Muscle of back (tissue), 13 donors: ENCODE measurements at places on chromosomes 1 and 21. TPM values are rescaled to one million over a fixed set of nuclear protein-coding genes. Genes with fewer than 3 reads are reported as not detected.

TNFRSF9 gene
- 0.20 TPM for polyA plus RNA-seq

KCNK1 gene
- polyA plus RNA-seq, result 1.8 TPM

EVA1B gene
- 20.0 TPM for polyA plus RNA-seq

AIRE gene
- polyA plus RNA-seq, result 0.05 TPM

FMOD gene
- 212 TPM for polyA plus RNA-seq

SGIP1 gene
- 1.8 TPM for polyA plus RNA-seq

INKA2 gene
- 23.4 TPM for polyA plus RNA-seq

THEM5 gene
- polyA plus RNA-seq, result 4.2 TPM

KIF17 gene
- polyA plus RNA-seq, result 1.6 TPM

NPHS2 gene
- polyA plus RNA-seq, result 0.12 TPM

GRCh38 chr1:101592845-101593244 lies 356.0 kb downstream of the S1PR1 start:
- no peak for DNase-seq

GRCh38 chr1:87242445-87243185 lies 86.1 kb upstream of the LMO4 start:
- DNase-seq, result no peak

DNA sequence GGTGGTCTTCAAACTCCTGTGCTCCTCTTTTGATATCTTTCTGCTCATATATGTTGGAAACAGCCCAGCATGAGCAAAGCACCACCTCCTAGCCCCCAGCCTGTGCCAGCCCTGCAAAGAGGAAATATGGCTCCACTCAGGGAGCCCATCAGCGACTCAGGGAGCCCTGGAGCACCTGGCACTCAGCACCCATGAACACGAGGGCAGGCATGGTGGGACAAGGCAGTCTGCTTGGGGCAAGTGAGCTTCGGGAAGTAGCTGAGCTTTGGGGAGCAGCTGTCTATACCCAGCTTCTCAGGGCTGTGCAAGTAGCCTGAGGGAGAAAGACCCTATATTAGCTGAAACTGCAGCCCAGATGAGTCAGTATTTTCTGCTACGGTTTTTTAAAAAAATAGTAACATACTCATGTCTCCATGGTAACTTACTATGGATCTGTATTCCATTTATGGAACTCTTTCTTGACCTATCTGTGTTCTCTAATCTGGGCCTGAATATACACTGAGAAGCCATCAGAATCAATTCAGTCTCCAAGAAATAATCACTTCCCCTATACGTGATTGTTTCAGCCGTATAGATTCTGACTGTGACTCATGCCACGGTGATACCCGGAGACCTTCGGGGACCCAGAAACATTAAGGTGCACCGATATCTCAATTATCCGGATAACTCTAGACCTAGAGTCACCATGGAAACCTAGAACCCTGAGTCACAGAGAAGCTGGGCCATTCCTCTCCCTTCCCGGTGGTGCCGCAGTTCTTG lies 1.5 kb upstream of the ETS2 start:
- DNase-seq, result peak; percentile 45

- DNase-seq, result no peak
Observed at GRCh38 chr1:237352747-237353146, 310.8 kb downstream of the RYR2 start.

DNA sequence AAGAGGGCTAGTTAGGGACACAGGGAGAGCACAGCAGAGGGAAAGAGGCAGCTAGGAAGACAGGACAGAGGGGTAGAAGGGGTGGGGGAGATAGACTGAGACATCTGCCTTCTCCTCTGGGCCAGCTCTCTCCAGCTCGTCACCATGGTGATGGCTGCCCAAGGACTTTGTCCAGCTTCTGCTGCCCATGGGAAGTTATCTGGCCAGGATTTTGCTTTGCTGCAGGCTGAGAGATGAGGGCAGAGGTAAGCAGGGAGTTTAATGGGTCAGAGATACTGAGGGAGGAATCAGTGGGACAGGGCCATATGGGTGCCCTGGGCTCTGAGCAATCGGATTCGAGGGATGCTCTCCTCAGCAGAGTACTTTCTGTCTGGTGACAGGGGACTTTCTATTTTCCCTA lies 34.5 kb upstream of the GPR37L1 start:
- no peak for DNase-seq

GRCh38 chr21:34801519-34802132 lies 132.8 kb downstream of the CLIC6 start:
- no peak for DNase-seq

DNA sequence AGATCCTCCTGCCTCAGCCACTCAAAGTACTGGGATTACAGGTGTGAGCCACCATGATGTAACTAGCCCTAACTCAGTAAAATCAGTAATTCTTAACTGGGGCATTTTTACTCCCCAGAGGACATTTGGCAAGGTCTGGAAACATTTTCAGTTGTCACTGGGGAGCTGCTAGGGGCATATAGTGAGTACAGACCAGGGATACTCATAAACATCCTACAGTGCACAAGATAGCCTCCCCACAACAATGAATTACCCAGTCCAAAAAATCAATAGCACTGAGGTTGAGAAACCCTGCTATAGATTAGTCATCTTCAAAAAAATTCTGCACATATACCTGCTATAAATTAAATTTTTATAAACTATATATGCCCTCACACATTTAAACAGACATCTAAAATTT lies 13.0 kb downstream of the TM2D1 start:
- DNase-seq, result no peak

- DNase-seq, result no peak
Observed at GRCh38 chr1:209109001-209109785, 474.3 kb upstream of the CAMK1G start.

DNA sequence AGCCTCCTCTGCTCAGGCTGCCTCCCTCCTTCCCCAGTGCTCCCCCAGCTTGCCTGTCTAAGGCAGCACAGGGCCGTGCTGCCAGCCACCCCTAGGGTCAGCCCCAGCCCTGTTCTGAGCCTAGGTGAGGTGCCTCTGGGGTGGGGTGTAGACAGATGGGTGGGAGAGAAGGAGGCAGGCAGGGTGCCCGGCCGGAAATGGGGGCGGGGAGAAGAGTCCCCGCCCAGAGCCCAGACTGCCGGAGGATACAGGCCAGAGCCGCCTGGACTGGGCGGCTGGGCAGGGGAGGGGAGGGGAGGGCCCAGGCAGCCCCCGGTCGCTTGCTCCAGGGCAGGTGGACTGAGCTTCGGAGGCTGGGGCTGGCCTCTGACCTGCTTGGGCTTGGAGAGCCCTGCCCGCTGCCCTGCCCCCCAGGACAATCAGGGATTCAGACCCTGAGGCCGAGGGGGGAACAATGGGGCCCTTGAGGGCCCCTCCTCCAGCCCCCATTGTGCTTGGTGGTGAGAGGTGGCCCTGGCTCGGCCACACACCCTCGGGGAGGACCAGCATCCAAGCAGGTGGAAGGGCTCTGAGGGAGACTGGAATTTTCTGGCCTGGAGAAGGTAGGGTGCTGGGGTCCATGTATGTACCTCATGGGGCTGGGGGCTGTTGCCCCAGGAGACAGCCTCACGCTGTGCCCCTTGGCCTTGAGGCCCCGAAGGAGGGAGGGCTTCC lies at the start of gene GJC2:
Gene GJC2 (plus strand): TSS at position 525 of the 714 bp plus-strand sequence. CDS start 7,829 bp downstream, outside the sequence.
- DNase-seq, result no peak

DNA sequence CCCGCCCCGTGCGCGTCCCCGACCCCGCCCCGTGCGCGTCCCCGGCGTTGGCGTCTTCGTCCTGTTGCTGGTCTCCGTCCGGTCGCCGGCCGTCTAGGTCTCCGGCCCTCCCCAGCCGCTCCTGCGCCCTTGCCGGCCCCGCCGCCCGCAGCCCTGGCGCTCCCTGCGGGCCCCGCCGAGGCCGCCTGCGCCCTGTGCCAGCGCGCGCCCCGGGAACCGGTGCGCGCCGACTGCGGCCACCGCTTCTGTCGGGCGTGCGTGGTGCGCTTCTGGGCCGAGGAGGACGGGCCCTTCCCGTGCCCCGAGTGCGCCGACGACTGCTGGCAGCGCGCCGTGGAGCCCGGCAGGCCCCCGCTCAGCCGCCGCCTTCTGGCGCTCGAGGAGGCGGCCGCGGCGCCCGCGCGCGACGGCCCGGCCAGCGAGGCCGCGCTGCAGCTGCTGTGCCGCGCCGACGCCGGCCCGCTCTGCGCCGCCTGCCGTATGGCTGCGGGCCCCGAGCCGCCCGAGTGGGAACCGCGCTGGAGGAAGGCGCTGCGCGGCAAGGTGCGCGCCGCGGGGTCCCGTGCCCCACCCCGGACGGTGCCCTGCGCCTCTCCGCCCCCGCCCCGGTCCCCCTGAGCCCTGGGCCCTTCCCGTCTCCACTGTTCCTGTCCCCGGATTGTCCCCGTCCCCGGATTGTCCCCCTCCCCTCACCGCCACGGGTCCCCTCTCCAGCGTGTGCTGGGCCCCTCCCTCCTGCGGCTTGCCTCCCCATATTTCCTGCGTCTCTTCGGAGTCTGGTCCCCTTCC lies at the start of gene RNF187:
Gene RNF187 (plus strand): TSS at position 47 of the 789 bp plus-strand sequence.
- no peak for DNase-seq

DNA sequence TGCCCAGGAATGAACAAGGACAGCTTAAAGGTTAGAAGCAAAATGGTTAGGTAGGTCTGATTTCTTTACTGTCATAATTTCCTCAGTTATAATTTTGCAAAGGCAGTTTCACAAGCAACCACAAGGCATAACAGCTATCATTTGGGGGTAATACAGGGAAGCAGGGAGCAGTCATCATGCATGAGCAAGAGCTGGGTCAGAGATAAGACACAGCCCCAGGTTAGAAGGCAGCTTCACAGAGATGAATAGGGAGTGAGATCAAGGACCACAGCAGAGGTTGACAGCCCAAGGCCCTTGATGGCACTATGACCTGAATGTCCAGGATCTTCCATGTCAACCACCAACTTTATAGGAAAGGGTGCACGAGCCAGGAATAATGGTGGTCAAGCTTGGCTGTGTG lies 9.0 kb upstream of the CSRP1 start:
- no peak for DNase-seq

GRCh38 chr1:83849191-83850061 lies 149.5 kb downstream of the TTLL7 start:
- no peak for DNase-seq

- no peak for DNase-seq
Observed at GRCh38 chr1:41627491-41628280, 143.2 kb upstream of the EDN2 start.

DNA sequence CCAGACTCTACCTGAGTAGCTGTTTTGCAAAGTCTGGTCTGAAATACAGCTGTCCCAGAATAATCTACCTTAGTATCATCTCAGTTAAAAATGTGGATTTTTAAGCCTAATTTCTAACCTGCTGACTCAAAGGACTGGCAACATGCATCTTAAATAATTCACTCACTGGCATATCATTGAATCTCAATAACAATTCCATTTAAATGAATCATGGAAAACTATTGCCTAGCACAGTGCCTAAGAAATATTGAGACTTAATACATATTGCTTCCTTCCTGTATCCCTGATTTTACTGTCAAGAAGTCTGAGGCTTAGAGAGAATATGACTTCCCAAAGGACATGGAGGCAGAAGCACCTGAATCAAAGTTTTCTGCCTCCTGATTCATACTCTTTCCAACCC lies 3.1 kb downstream of the CCDC190 start:
- DNase-seq, result no peak

DNA sequence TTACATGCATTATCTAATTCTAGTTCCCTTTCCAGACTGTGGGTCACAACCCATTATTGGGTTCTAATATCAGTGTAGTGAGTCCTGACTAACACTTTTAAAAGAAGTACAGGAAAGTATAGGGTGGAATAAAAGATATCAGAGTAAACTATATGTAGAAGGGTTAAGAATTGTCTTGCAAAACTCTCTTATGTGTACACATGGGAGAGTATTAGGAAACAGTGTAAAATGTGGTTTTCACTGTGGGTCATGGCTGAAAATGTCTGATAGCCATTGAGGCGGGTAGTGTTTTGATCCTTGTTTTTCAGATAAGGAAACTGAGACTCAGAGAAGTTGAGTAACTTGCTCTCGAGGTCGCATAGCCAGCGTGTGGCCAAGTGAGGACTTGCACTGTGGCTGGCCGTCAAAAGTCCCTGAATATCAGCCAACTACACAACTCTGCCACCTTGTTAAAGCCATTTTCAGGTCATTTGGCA lies 18.5 kb upstream of the MTARC1 start:
- no peak for DNase-seq

- DNase-seq, result no peak
Observed at GRCh38 chr1:230992100-230992774, 13.3 kb downstream of the ARV1 start.

- DNase-seq, result no peak
Observed at GRCh38 chr1:114314098-114314497, 160.4 kb upstream of the SYT6 start.

- no peak for DNase-seq
Observed at GRCh38 chr1:27719286-27720251, 6.2 kb upstream of the FAM76A start.
